ENCODE measurements at places on chromosomes 12 and 14.

GRCh38 chr12:40055228-40055579 is 50.7 kb downstream of the SLC2A13 start:
- DNase-seq: no peak

GRCh38 chr12:113236539-113237399 is 15.5 kb downstream of the TPCN1 start:
- DNase-seq: no peak

GRCh38 chr12:11684811-11685210 is 35.3 kb downstream of the ETV6 start:
- no peak for DNase-seq

DNA sequence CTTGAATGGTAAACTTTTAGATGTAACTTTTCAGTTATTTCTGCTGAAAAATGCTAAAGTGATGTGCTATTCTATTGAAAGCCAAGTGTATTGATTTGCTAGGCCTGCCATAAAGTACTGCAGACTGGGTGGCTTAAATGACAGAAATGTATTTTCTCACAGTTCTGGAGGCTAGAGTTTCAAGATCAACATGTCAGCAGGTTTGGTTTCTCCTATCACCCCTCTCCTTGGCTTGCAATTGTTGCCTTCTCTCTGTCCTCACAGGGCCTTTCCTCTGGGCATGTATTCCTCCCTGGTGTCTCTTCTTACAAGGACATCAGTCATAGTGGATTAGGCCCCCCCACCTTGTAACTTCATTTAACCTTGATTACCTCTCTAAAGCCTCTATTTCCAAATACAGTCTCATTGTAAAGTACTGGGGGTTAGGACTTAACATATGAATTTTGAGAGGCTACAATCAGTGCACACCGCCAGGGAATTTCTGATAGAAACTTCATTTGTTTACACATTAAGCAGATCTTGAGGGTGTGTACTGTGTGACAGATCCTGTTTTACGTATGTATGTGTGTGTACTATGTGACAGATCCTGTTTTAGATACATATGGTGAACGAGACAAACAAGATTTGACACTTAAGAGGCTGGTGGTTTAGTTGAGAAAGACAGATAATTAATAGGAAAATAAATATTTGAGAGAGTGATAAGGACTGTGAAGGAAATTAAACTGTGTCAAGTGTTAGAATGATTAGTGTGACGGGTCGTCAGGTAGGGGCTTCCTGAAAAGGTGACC is 49.5 kb downstream of the ADIPOR2 start:
- no peak for DNase-seq
